ENCODE measurements at places on chromosomes 6 and 20. TPM values are rescaled to one million over a fixed set of nuclear protein-coding genes. Genes with fewer than 3 reads are reported as not detected.

Gene PTCRA
- not detected for polyA plus RNA-seq

Gene SNTA1
- polyA plus RNA-seq, result 4.0 TPM

Gene ASIP
- polyA plus RNA-seq, result not detected

Gene NRM
- 0.53 TPM for polyA plus RNA-seq

Gene SLC26A8
- polyA plus RNA-seq, result 2.9 TPM

Gene C4B
- not detected for polyA plus RNA-seq

Gene LRFN2
- polyA plus RNA-seq, result not detected

Gene TCF21
- polyA plus RNA-seq, result not detected

Gene PAX1
- polyA plus RNA-seq, result not detected

Gene TRAM2
- polyA plus RNA-seq, result 0.45 TPM

Gene UBE2C
- polyA plus RNA-seq, result not detected

Gene TDRD6
- 3.6 TPM for polyA plus RNA-seq

Gene HLA-DRB5
- not detected for polyA plus RNA-seq

Gene TAP2
- polyA plus RNA-seq, result 4.7 TPM

Gene PLEKHG1
- 0.15 TPM for polyA plus RNA-seq

Gene ECT2L
- polyA plus RNA-seq, result 0.31 TPM

Gene VWA7
- polyA plus RNA-seq, result 3.1 TPM

Gene LRRN4
- not detected for polyA plus RNA-seq

Gene BEND6
- polyA plus RNA-seq, result 28.0 TPM

Gene CST7
- not detected for polyA plus RNA-seq

Gene DNAH8
- not detected for polyA plus RNA-seq

Gene GNL1
- polyA plus RNA-seq, result 8.5 TPM

Gene NRSN1
- polyA plus RNA-seq, result 130 TPM

Gene PRSS16
- polyA plus RNA-seq, result 6.3 TPM

Gene GHRH
- not detected for polyA plus RNA-seq

Gene EMILIN3
- polyA plus RNA-seq, result 0.53 TPM

Gene LPA
- polyA plus RNA-seq, result not detected

Gene BPIFB2
- polyA plus RNA-seq, result not detected

Gene PHACTR1
- 2.1 TPM for polyA plus RNA-seq

Gene HAO1
- polyA plus RNA-seq, result not detected

Gene TGM3
- not detected for polyA plus RNA-seq

Gene SPTLC3
- 0.46 TPM for polyA plus RNA-seq

Gene RAB44
- not detected for polyA plus RNA-seq

Gene GABRR2
- not detected for polyA plus RNA-seq

Gene PDCD2
- polyA plus RNA-seq, result 38.8 TPM

Gene SNAI1
- 0.34 TPM for polyA plus RNA-seq

Gene KCNB1
- 12.3 TPM for polyA plus RNA-seq
